H7 (cell line): ENCODE measurements at places on chromosomes 3 and 15.
A peak's percentile ranks its signal among the peaks of the same experiment; 100 is the strongest.

GRCh38 chr15:84603630-84604379, 3.0 kb downstream of the ZSCAN2 start:
- DNase-seq, result peak; percentile 66

DNA sequence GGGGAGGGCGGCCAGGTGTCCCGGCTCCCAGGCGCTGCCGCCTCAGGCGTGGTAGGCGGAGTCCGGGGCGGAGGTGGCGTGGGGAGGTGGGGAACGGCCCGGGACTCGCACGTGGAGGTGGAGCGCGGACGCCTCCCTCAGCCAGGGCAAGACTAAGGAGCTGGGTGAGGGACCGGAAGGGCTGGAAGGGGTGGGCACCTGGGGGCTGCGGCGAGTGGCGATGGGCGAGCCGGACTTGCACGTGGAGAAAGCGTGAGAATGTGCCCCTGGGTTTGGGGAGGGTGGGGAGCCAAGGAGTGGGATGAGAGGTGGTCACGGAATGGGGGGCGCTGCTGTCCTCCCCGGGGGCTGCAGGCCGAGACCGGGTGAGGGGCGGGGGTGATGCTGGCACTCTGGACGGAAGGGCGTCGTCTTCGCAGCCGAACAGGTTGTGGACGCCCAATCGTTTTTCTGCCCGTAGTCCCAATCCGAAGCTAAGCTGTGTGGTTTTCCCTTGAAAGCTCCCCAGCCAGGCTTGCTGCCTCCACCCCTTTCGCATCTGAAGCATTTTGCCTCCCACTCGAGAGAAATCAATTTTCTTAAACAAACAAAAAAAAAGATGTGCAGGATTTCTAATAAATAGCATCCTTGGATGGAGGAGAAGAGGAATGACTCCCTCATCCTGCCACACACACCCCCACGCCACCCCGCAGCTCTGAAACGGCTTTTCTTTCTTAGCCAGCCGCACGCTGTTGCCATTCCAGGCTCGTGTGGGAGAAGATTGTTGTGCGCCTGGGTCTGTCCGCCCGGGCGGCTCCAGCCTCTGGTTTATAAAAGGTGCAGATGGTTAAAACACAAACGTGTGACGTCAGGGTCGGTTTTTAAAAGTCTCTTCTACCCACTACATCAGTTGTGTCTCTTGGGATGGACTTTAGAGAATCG, 62.5 kb upstream of the ANKRD28 start:
- DNase-seq, result peak; percentile 37

- DNase-seq, result no peak
Observed at GRCh38 chr3:162390891-162391290, 894.3 kb downstream of the OTOL1 start.

GRCh38 chr3:135915206-135915605, 50.3 kb upstream of the PPP2R3A start:
- no peak for DNase-seq

GRCh38 chr3:62046326-62046725, 327.0 kb downstream of the FEZF2 start:
- no peak for DNase-seq

GRCh38 chr15:87881026-87881425, 375.5 kb downstream of the NTRK3 start:
- DNase-seq, result no peak

GRCh38 chr3:57673156-57673555, 19.7 kb downstream of the DENND6A start:
- no peak for DNase-seq

- DNase-seq, result peak; percentile 60
Observed at GRCh38 chr15:63945838-63946298, 100.4 kb downstream of the DAPK2 start.

DNA sequence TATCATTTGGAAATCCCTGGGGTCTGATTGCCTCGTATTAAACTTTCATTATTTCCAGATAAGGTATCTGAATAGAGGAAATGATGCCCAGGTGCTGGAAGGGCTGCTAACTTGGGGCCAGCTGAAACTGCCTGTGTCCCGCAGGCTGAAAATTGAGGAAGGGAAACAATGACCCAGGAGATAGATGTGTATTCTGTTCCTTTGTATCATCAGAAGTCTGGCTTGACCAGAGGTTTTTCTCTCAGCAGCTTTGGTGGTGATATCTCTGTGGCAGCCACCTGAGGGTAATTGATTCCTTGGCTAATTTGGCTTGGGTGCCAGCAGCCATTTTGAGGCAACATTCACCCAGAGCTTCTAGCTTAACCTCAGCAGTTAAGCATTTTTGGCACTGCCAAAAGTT, 90.0 kb upstream of the STT3B start:
- DNase-seq, result no peak

DNA sequence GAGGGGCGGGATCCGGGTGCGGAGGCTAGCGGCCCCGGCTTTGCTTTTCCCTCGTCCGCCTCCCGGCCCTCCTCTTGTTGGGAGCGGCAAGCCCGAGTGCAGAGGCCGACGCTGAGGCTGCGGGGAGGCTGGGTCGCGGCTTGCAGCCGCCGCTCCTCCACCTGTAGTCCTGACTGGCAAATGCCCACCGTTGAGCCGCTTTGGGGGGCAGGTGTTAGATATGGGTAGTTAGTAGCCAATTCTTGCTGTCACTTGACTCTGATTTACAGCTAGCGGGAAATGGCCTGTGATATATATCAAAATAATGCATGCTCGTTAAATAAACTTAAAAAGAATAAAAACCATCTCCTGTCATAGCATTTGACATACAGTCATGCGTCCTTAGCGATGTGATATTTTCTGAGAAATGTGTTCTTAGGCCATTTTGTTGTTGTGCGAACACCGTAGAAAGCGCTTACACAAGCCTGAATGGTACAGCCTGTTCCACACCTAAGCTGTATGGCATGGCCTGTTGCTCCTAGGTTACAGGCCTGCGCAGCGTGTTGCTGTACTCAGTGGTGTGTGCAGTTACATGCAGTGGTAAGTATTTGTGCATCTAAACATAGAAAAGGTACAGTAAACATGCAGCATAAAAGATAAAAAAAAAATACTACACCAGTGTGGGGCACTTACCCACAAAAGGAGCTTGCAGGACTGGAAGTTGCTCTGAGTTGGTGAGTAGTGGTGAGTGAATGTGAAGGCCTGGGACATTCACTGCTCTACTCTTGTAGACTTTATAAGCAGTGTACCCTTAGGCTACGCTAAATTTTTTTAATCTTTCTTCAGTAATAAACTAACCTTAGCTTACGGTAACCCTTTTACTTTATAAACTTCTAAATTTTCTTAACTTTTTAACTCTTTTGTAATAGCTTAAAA, 873 bp downstream of the CAPN7 start:
- DNase-seq, result peak; percentile 82

- peak; percentile 55 for DNase-seq
Observed at GRCh38 chr3:42663581-42664437, 10.3 kb downstream of the ZBTB47 start.

DNA sequence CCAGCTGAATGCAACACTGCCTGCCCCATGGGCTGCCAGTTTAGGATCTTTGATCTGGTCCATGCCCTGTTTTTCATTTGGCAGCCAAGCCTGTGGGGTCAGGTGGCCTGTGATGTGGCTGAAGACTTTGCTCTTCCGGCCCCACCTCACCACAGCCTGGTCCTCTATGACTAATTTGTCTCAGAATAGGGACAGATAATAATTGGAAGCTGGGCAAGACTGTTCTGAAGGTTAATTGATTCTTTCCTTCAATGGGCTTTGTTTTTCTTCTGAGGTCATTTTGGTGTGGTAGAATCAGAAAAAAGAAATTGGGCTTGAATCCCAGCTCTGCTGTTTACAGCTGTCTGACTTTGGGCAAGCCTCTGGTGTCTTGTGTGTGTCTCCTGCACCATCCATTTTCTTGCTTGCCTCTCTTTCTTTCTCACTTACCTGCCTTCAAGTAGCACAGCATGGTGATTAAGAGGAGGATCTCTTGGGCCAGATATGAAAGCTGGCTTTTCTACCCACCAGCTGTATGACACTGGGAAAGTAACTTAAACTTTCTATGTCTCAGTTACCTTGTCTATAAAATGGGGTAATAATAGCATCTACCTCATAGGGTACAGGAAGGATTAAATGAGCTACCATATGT, 24.2 kb downstream of the ABHD2 start:
- no peak for DNase-seq

DNA sequence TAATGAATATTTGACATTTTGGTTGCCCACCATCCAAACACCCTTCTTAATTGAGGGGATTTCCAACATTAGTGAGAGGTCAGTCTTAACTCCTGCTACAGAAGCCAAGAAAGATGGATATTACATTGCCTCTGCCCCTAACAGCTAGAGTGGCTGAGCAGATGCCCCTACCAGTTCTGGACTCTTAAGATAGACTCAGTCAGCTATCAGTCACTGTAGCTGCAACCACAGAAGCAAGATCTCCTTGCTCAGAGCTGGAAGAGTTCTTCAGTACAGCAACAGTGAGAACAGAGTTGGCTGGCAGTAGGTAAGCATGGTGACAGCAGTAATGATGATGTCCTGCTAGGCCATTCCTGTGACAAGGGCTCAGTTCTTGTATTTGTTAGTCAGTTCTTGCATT, 29.4 kb upstream of the TNFSF10 start:
- DNase-seq, result no peak

DNA sequence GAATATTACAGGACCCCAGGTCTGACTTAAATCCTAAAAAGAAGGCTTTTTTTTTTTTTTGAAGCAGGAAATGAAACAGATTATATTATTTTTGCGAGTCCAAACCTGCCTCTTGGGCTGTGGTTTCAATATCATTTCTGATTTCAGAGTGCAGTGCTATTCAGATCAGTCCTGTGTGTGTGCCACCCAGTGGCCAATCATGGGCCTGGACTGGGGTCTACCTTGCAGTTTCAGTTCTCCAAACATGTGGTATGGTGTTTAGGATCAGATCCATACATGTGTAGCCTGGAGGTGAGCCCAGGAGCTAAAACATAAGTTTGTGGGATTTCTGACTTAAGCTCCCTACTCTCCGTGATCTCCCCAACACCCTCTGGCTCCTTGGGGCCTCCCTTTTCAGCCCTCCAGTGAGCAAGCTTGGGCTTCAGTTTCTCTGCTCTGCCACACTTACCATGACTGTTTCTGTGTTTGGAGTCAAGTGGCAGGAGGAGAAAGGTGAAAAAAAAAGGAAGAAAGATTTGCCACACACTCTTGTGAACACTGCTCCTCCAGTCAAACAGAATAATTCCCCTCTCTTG, 12.1 kb upstream of the THSD4 start:
- DNase-seq, result peak; percentile 17

DNA sequence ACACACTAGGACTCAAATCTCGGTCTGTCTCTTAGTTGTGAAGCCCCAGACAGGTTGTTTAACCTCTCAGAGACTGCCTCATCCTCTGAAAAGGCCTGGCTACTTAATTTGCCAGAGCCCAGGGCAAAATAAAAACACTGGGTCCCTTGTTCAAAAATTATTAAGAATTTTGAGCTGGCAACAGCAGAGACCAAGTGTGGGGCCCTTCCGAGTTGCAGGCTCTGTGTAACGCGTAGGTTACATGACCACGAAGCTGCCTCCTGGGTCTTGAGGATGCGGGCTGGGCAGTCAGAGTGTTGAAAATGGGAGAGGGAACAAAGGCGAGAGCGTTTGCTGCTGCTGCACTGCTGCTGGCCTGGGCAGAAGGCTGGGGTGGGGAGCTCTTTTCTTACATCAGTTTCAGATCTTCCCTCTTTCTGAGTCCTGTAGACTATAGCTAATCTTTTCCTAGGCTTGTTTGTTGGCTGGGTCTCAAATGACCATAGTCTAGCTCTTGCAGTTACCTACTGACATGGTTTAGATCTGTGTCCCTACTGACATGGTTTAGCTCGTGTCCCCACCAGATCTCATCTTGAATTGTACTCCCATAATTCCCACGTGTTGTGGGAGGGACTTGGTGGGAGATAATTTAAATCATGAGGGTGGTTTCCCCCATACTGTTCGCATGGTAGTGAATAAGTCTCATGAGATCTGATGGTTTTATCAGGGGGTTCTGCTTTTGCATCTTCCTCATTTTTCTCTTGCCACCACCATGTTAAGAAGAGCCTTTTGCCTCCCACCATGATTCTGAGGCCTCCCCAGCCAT, 49.9 kb downstream of the CLEC3B start:
- no peak for DNase-seq

DNA sequence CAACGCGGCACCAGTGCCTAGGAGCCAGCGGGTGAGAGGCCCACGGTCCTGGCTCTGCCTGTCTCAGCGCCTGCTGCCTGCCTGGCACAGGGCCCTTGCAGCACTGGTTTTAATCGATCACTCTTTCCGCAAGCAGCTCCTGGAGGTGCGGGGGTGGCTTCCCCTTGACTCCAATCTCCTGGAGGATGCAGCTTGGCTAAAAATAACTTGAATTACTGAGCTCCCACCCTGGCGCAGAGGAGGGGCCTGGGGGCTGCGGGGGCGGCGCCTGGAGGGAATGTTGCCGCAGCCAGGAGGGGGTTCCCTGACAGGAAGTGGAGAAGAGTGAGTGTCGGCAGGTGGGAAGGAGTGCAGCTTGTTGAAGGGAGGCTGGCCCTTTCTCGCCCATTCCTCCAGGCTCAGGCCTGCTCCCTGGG, 9.9 kb upstream of the RPL29 start:
- DNase-seq, result peak; percentile 94

GRCh38 chr15:61916104-61916503, 144.1 kb downstream of the VPS13C start:
- DNase-seq, result no peak

DNA sequence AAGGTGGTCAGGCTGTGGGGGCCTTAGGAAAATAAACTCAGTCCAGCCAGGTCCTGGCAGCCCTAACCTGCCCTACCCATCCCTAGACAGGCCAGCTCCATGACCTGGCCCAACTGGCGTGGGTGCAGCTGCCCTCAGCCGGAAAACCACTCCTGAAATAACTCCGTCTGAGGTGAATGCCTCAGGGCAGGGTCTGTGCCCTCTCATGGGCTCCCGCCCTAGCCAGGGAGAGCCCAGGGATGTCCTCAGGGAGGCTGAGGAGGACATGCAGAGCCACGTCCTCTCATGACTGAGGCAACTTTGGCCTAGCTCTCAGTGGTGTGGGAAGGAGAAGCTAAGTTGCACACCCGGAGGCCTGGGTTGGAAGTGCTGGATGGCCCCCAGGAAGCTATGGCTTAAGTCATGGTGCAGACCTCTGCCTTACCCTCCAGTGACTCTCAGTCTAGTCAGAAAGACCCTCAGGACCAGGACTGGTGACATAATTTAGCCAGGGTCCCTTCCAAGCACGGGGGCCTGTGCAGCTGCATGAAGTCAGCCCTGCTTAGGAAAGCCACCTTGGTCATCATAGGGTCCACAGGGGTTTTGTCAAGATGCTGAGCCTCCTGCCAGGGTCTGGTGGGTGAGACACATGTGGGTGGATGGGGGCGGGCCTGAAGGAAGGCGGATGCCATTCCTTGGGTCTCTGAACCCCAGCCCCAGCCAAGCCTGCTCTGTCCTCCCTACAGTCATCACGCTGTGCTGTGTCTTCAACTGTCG, 7.4 kb downstream of the TMIE start:
- no peak for DNase-seq

DNA sequence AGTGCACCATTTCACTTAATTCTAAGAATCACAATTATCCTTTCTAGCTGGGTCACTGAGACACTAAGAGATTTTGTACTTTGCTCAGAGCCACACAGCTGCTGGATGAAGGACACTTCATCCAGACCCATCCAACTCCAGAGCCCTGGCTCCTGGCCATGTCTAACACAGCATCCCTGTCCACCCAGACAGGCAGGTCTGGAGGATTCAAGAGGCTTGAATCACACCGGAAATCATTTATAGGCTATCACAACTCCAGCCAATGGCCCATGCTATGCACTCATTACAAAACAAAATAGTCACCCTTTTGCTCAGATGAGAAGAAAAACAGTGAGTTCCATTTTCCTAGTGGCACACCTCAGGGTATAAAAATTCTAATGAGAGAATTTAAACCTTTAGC, 198.2 kb upstream of the LMCD1 start:
- no peak for DNase-seq
